ENCODE measurements at places on chromosomes 11 and 22. TPM values are rescaled to one million over a fixed set of nuclear protein-coding genes. Genes with fewer than 3 reads are reported as not detected.

APOL4 gene
- 0.67 TPM for total RNA-seq

PDE3B gene
- 21.6 TPM for total RNA-seq

ADM gene
- 3.5 TPM for total RNA-seq

NRXN2 gene
- 0.31 TPM for total RNA-seq

GRCh38 chr11:96188243-96189006 is 154.6 kb downstream of the MAML2 start:
- peak; percentile 59 for DNase-seq

- no peak for DNase-seq
Measured at GRCh38 chr11:36295926-36296325, at the start of gene PRR5L. TSS of gene PRR5L (plus strand) at chr11:36296288. CDS start at chr11:36401122, 104,834 bp downstream.
